ENCODE measurements at places on chromosomes 16 and 17. TPM values are rescaled to one million over a fixed set of nuclear protein-coding genes. Genes with fewer than 3 reads are reported as not detected.

DNA sequence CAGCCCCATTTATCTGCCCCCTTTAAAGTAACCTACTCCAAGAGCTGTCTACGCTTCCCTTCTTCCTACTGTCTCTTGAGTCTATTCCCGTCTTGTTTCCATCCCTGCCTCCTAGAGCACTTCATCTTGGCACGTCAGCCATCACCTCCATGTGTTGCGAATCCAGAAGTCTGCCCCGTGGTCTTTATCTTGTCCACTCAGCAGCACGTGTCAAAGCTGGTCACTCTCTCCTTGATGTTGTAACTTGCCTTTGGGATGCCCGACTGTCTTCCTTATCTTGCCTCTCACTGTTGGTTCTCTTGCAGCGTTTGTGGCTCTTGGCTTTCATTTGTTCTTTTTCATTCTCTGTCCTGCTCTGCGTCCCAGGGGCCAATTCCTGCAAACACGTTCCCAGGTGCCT is 99.4 kb downstream of the PLCG2 start:
- DNase-seq, result no peak

DNA sequence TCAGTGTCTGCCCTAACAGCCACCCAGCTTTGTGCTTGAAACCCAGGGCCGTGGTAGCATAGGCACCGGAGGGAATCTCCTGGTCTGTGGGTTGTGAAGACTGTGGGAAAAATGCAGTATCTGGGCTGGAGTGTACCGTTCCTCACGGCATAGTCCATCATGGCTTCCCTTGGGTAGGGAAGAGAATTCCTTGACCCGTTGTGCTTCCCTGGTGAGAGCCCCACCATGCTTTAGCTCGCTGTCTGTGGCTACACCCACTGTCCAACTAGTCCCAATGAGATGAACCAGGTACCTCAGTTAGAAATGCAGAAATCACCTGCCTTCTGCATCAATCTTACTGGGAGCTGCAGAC is 67.3 kb downstream of the ATF7IP2 start:
- DNase-seq, result no peak

- peak; percentile 30 for DNase-seq
Measured at GRCh38 chr16:50303041-50303604, 36.8 kb downstream of the ADCY7 start.

DNA sequence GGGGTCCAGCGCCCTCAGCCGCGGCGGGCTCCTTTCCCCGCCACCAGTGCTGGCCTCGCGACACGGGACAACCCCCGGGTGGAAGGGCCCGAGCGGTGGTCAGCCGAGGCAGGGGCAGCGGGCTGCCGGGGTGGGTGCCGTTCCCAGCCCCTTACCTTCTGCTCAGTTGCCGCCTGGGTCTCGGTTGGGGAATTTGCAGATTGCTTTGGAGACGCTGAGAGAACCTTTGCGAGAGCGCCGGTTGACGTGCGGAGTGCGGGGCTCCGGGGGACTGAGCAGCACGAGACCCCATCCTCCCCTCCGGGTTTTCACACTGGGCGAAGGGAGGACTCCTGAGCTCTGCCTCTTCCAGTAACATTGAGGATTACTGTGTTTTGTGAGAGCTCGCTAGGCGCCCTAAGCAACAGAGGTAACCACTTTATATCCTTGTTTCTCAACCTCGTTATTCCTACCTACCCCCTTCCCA is 381 bp downstream of the CTNS start:
- DNase-seq, result no peak

DNA sequence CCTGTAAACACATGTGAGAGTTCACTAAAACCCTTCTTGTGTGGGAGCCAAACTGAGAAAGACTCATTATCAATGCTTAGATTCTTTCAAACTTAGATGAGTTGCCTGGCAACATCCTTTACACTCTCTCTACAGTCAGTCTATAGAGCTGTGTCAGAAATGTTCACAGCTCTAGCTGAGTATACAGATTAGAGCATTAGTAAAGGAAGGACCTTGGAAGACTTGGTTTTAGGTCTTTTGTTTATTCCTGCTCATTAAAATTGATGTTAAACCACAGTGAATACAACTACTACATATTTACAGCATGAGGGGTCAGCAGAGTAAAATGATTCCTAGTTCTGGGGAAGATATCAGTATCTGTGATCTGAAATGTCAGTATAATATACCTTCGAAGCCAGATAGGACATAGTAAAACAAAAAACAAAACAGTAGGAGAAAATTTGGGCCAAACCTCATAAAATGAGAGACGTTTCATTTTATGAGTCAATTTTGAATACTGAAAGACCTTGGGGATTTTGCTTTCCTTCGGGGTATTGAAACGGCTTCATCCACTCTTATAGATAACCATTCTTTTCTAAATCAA is 186.0 kb downstream of the TANC2 start:
- no peak for DNase-seq

DNA sequence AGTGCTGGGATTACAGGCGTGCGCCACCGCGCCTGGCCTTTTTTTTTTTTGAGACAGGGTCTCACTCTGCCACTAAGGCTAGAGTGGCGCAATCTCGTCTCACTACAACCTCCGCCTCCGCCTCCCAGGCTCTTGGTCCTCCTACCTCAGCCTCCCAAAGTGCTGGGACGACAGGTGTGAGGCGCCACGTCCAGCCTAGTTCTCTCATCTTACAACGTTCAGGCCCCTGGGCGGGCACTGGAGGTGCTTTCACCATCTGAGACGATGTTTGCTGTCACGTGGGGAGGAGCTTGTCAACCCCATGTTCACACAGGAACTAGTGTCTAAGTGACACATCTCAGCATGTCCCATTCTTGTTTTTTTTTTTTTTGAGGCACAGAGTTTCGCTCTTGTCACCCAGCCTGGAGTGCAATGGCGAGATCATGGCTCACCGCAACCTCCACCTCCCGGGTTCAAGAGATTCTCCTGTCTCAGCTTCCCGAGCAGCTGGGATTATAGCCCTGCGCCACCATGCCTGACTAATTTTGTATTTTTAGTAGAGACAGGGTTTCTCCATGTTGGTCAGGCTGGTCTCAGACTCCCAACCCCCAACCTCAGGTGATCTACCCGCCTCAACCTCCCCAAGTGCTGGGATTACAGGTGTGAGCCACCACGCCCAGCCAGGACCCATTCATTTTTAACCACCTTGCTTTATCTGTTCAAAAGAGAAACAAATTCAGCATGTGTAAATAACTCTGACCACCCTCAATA is 5.2 kb upstream of the FANCA start:
- DNase-seq, result no peak

GRCh38 chr16:85612191-85612800 is 826 bp upstream of the GSE1 start:
- peak; percentile 91 for DNase-seq

DNA sequence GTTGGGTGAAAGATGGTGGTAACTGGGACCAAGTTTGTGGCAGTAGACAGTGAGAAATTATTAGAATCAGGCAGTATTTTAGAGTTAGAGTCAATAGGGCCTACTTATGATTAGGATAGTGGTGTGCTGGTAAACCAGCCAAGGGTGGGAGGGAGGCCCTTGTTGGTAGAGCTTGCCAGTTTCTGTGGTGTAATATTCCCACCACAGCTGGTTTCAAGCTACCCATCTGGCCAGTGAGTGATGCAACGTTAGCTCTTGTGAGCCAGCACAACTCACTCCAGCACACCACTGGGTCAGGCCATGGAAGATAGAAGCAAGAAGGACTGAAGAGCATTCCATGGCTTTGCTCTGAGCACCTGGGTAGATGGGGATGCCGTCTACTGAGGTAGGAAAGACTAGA is 34.9 kb downstream of the GNAO1 start:
- DNase-seq, result peak; percentile 75

GRCh38 chr17:18093616-18094408 is 6.1 kb downstream of the DRG2 start:
- no peak for DNase-seq

GRCh38 chr16:15613676-15614075 is 29.3 kb downstream of the MARF1 start:
- no peak for DNase-seq

- no peak for DNase-seq
Measured at GRCh38 chr17:39071573-39071972, 79.9 kb downstream of the PLXDC1 start.

- DNase-seq, result no peak
Measured at GRCh38 chr17:63993368-63993985, 4.7 kb upstream of the PRR29 start.

DNA sequence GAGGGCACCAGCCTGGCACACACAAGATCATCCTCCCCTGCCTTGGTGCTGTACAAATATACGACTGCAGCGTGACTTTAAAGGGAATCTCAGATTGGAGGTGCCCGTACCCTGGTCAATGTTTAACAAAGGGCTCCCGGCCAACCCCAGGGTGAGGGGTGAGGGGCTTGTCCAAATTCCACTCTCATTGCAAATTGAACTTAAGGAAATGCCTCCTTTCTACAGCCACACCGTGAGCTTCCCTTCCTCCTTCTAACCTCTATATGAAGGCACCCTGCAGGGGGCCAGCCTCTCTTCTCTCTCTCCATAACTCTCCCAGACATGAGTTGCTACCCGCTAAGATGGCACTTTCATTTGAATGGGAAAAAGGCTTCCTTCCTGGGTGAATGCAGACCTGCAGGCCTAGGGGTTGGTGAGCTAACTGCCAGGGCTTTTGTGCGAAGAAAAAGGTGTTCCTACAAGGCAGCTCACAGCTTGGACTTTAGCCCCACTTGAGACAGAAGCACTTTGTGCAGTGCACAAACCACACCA is 76.6 kb downstream of the IRF8 start:
- peak; percentile 88 for DNase-seq

- no peak for DNase-seq
Measured at GRCh38 chr16:19853132-19853741, 31.4 kb downstream of the GPRC5B start.

Gene ASPA
- 5.1 TPM for total RNA-seq

Gene PSMD3
- 52.4 TPM for total RNA-seq

Gene GRB7
- 12.0 TPM for total RNA-seq

Gene ARL4D
- 15.4 TPM for total RNA-seq

Gene HCRT
- total RNA-seq, result not detected

All from left lobe of liver (tissue), 2 donors.